ENCODE measurements at places on chromosomes 7 and 10.
A peak's percentile ranks its signal among the peaks of the same experiment; 100 is the strongest.

- DNase-seq: no peak
Measured at GRCh38 chr7:108974641-108975040, 405.0 kb downstream of the DNAJB9 start.

DNA sequence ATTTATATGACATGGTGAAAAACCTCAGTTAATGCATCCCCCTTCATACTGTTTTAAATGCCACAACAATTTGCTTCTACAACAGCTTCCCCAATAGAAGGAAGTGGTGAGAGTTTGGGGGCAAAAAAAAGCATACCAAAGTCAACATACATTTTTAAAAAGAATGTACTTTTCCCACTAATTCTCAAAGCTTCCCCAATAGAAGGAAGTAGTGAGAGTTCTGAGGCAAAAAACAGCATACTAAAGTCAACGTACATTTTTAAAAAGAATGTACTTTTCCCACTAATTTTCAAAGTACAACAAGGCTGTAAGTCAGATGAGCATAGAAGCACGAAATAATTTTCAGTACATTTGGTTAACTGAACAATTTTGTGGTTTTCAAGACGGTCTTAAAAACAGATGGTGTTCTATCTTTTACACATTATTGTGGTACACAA lies 24.0 kb downstream of the WASL start:
- DNase-seq: peak; percentile 57

DNA sequence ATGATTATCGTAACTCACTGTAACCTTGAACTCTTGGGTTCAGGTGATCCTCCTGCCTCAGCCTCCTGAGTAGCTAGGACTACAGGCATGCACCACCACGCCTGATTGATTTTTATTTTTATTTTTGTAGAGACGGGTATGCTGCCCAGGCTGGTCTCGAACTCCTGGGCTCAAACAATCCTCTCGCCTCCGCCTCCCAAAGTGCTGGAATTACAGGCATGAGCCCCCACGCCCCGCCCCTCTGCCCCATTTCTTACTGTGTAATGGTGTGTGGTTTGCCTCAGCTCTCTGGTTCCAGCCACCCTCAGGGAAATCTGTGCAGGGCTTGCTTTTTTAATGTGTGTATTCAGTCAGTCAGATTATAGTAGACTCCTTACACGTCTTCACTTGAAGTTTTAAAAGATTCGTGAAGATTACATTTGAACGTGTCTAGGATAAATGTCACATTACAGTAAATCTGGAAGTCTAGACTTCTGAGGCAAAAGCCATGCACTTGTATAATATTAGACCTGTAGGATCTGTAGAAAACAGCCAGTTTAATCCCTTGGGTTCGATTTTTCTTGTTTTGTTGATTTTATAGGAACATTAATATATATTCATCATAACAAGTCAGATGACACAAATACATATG lies 276.2 kb downstream of the CAMK1D start:
- DNase-seq: no peak

DNA sequence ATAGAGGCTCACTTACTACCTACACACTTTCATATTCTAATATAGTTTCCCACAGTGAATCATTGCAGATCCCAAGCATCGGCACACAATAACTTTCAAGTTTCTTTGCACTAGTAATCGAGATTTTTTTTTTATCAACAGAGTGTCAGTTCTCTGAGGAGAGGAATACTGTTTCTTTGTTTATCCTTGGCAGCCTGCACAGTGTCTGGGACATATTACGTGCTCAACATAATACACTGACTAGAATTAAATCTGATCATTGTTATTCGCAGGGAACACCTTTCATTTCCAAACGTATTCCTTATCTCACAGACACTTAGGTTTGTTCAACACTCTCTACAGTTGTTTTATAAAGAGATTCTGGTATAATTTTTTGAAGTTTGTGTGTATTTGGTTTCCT lies 95.3 kb downstream of the CACNA2D1 start:
- DNase-seq: no peak

- peak; percentile 70 for DNase-seq
Measured at GRCh38 chr10:30219971-30220751, 128.9 kb downstream of the MTPAP start.

DNA sequence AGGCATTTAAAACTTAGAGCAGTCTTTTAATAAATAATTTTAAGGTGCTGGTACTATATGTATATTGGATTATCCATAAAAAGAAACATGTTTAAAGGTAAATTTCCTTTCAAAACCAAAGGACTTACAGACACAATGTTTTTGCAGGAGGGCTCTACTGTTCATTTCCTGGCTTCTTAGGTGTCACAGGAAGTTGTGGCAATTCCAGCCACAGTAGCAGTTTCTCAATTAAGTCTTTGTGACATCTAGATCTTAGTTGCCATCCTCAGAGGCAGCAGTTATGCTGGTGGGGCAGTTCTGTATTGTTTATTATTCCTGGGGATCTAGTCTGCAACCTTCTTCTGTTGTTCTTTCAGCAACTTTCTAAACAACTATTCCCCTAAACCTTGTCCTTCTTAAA lies 460.1 kb downstream of the MAGI2 start:
- no peak for DNase-seq
